GM10248 (cell line): ENCODE measurements at places on chromosomes 6 and 20.

DNA sequence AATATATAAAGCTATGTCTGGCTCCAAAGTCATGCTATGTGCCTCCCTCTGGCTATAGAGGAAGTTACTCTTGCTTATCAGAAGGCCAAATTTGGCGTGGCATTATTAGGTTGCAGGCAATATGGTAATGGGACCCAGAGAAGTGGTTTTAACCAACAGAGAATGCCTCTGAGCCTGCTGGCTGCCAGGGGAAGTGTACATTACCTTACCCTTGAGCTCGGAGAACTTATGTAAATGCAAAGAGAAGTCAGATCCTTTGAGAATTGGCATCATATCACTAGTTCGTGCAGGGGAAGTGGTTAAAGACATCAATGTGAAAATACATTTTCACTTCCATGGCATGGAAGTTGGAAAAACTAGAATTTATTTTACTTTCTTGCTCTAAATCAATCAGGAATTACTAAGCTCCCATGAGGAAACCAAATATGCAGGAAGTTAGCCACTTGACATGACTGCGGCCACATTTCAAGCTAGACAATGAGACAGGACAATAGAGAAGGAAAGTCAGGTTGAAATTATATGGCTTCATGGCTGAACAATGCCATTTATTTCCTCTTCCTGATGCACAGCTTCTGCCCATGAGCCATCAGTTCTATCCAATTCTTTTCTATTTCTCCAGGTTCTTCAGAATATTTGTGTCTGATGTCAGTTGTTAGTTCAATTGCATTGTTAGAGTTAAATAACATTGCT lies 134.0 kb upstream of the PHACTR1 start:
- no peak for DNase-seq

- DNase-seq: no peak
These were observed 59.4 kb downstream of the TRIM27 start for GRCh38 chr6:28864326-28864923.

- no peak for DNase-seq
These were observed 32.2 kb upstream of the ERVFRD-1 start for GRCh38 chr6:11143394-11144371.

DNA sequence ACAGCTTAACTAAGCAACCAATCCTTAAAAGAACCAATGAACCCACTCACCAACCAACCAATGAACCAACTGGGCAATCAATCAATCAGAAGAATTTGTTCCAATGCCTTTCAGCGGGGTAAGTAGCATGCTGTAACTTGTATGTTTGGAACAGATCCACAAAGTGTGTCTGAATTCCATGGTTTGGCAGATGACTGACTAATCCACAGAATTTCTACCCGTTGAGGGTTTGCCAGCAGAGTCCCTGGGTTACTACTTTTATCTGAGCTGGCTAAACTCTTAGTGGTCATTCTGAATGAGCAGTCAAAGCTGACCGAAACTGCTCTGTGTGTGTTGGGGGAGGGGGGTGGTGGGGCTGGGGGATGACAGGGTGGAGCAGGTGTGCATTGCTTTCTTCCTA lies 125.0 kb upstream of the JAG1 start:
- DNase-seq: no peak
